Stimulated activated CD8-positive, alpha-beta memory T cell treated with anti-CD3 and anti-CD28 coated beads, Interleukin-4, amount 100 ng/mL, for 24 hours (primary cell): ENCODE measurements at places on chromosomes 7 and 10.

- DNase-seq = peak; percentile 54
Observed at GRCh38 chr7:114922026-114922651, at the start of gene MDFIC. TSS of gene MDFIC (plus strand) at chr7:114922094. CDS start at chr7:114923034, 940 bp downstream.

GRCh38 chr7:85316489-85316888, 129.6 kb upstream of the SEMA3D start:
- no peak for DNase-seq

GRCh38 chr7:45184326-45185027, 26.9 kb downstream of the RAMP3 start:
- no peak for DNase-seq

DNA sequence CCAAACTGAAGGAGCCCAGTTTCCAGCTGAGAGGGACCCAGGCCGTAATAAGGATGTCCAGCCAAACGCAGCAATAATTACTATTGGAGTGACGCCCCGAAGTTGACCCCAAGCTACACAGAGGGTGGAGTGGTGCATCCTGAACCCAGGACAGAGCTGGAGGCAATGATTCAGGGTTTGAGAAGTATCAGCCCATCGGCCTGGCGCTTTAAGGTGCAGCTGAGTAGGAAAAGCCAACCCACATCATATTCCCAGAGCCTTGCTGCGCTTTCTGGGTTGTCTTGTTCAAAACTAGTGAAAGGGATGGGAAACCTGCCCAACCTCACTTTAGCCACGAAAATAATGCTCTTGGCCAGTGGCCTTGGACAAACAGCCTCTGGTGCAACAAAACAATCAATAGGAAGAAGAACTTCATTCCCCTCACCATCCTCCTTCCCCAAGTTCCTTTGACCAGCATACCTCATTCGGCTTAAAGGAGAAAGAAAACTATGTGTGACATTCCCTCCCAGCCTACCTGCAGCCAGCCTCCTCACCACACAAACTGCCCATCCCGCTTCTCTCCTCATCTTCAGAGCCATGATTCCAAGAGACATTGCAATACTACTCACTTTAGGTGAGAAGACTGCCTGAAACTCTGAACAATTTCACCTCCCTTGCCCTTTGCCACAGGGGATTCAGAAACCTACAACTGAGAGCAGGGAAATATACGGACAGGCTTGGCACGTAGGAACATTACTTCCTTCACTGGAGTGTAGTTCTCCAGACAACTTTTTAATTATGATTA, 217.2 kb upstream of the MKLN1 start:
- no peak for DNase-seq

DNA sequence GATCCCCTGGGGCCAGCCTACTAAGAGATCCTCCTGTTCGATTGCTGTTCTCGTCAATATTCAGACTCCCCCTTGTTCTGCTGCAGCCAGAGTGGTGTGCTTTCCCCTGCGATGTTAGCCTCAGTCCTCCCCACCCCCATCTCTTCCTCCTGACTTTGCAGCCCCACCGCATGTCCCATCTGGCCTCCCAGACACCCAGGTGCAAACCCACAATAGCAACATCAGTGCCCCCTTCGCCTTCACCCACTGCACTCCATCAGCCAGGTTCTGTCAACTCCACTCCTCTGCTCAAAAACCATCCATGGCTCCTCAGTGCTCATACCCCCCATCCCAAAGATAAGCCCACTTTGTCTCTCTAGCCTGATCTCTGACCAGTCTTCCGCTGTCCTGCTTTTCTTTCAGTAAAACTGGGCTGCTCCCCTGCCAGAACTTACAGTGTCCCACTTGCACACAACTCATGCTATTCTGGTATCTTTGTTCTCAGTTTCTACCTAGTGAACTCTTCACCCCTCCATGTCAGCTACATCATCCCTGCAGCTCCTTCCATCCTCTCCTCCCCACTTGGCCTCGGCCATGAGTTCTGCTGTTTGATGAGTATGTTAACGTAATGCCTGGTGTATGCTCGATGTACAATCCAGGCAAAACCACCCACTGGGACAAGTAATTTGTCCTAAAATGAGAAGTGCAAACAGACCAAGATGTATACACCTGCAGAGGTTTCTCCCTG, 26.6 kb downstream of the COL13A1 start:
- DNase-seq = no peak

DNA sequence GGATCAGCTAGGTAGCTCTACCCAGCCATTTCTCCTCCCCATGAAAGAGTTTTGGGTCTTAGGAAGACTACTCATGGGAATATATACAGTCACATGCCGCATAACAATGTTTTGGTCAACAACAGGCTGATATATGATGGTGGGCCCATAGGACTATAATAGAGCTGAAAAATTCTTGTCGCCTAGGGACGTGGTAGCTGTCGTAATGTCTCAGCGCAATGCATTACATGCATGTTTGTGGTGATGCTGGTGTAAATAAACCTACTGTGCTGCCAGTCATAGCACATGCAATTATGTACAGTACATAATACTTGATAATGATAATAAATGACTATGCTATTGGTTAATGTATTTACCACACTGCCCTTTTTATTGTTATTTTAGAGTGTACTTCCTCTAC, 78.2 kb upstream of the DLX6 start:
- no peak for DNase-seq

GRCh38 chr10:3764626-3765112, 20.3 kb downstream of the KLF6 start:
- DNase-seq = no peak

GRCh38 chr7:115558161-115558560, 472.4 kb downstream of the TFEC start:
- DNase-seq = no peak

DNA sequence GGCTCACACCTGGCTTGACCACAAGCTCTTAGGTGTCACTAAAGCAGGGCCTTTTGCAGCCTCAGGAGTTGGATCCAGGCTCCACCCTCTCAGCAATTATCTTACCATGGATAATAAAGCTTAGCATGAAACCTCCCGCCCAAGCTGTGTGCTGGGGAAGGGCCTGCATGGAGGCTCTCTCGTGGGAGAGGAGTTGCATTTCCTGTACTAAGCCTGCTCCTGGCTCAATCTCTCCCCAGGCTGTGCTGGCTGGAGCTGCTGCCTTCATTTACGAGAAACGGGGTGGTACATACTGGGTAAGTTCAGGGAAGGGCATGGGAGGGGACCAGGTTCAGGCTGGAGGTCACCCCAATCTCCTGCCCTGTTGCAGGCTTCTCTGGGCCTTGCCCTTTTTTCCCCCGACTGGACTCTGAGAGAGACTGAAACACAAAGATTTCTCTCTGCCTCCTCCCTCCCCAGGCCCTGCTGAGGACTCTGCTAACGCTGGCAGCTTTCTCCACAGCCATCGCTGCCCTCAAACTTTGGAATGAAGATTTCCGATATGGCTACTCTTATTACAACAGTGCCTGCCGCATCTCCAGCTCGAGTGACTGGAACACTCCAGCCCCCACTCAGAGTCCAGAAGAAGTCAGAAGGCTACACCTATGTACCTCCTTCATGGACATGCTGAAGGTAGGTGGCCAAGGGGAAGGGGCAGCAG, 2.7 kb downstream of the TMEM176A start:
- no peak for DNase-seq

DNA sequence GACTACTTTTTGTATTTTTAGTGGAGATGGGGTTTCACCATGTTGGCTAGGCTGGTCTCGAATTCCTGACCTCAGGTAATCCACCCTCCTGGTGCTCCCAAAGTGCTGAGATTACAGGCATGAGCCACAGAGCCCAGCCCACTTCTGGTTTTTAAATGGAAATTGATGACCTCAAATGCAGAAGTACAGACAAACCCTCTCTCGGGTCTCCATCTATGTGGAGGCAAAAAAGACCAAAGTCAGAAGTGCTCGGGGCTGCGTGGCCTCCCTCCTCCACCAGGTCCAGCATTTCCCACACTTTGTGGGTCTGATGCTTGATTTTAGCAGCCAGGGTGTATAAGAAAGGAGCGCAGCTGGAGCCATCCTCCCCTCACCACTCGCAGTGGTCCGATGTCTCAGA, 187.3 kb upstream of the AUTS2 start:
- no peak for DNase-seq

- no peak for DNase-seq
Observed at GRCh38 chr10:112226439-112227248, 43.1 kb upstream of the GPAM start.

DNA sequence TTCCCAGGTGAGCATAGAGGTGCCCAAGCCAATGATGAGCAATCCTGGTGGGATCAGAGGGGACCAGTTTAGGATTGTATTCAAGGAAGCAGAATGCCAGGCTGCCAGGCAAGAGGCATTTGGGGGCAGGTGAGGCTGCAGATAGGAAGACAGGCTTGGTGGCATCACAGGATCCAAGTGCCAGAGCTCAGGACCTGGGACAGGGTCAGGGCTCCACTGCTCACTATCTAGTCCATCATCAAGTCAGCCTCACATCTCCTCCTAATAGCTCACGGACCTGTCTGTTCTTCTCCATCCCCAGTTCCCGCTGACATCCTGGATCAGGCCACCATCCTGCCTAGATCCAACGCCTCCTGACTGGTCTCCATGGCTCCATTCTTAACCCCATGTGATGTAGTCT, 47.6 kb downstream of the CYP26A1 start:
- no peak for DNase-seq

DNA sequence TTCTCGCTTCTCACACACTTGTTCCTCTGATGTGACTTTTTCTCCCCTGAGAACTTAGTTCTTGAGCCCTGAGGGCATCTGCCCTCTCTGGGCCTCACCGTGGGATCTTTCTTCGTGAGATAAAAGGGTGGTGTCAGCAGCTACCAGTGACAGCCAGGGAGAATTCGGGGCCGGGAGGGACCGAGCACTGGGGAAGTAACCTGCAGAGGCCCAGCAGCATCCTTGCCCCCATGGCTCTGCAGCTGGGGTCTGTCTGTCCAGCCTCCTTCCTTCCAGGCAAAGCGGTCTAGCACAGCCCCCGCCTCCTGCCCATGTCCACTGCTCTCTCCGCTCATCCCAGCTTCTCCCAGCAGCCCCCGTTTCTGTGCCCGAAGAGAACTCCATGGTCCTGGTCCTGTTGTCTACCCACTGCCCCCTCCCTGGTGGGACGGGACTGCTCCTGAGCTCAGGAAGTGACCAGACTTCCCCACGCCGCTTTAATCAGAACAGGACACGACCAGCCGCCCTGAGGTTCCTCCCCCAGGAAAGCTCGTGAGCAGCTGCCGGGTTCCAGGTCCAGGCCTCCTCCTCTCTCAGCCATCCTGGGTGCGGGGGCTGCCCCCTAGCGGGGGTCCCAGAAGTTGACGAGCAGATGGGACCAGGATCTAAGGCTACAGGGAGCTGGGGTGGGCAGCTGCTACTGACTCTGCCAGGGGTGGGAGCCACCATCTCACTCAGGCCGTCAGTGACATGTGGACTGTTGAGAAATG, 187.5 kb downstream of the WDR37 start:
- no peak for DNase-seq

- no peak for DNase-seq
Observed at GRCh38 chr7:79320741-79321473, 132.6 kb downstream of the MAGI2 start.

DNA sequence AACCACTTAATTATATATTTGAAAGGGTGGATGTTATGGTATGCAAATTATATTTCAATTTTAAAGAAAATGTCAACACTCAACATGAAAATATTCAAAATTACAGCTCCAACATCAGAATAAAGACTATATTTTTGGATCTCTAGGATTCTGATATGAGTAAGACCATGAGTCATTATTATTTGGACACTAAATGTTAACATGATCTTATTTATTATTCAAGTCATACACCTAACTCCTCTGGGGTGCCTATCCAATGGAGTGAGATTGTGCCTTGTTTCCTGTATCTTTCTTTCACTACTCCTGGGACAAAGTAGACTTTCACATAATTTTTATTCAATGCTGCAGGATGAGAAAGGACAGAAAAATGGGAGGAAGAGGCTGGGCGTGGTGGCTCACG, 135.2 kb upstream of the PRSS1 start:
- no peak for DNase-seq

DNA sequence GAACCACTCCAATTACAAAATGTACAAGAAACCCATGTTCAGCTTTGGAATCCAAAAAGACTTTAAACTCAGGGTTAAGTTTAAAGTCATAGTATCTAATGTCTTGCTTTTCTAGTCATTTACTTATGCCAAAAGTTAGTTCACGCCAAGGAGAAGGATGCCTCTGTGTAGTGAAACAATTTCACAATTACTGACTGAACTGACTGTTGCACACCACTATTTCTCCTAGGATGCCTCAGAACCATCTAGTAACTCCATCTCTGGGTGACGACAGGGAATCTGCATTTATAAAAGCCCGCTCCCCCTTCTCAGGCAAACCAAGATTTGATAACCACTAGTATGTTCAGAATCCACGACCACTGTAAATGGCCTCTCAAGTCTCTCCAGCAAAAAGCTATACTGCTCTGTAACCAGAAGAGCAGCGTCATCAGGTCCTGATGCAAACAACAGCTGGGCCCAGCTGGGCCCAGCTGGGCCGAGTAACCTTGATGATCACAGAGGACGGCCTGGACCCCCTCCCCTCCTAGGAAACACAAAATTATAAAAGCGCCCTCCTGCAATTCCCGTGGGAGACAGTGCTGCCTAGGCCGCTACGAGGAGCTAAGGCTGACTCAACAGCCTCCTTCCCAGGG, 680 bp upstream of the ADO start:
- no peak for DNase-seq

DNA sequence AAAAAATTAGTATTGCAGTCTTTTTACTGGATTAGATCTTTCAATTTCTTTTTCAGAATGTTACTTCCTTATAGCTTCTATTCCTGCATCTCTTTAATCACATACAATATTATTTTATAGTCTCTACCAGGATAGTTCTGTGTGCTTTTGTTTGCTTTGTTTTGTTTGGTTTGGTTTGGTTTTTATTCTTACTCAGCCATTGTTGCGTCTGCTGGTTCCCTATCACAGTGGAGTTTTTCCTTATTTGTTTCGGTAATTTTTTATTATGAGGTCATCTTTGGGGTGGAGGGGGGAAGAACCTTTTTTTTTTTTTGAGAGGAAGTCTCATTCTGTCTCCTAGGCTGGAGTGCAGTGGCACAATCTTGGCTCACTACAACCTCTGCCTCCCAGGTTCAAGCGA, 9.0 kb upstream of the BAIAP2L1 start:
- DNase-seq = no peak

DNA sequence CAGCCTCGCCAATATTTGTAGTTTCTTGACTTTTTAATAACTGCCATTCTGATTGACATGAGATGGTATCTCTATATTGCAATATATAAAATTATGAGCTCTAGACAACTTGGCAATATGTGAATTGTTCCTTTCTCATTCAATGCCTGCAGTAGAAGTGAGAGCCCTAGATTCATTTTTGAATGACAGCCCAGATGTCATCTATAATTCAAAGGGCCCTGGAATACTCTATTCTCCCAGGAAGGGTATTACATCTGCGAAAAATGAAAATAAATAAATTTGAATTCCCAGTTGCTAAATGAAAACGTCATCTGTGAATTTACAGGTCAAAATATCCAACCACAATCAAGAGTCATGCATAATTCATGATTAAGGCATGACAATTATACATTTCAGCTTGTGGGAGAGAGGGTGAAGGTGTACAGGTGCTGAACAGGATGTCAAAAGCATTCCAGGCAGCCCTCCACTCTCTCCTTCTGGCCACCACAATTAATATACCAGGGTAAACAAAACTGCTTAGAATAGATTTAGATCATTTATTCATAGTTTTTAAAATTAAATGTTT, 1147.3 kb downstream of the XPNPEP1 start:
- DNase-seq = no peak

GRCh38 chr10:99303899-99304861, 25.0 kb upstream of the CNNM1 start:
- no peak for DNase-seq
